ENCODE measurements at places on chromosomes 4 and X.

DNA sequence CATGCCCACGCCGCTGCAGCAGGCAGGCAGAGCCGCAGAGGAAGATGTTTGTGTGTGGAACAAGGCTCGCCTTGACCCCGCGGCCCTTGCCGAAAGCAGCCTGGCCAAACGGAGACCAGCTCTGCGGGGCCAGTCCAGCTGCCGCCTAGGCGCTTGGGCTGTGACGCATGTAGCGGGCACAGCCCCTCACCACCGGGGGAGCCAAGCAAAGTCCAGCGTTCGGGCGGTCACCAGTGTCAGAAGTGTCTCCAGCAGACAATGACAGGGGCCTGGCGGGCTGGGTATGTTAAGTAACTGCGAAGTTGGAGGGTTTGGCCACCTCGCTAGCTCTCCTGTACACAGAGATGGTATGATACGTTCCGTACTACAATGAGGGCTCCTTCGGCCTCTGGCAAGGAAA, 1.3 kb downstream of the AMER1 start:
- DNase-seq = no peak

GRCh38 chr4:165326831-165327210, 648 bp upstream of the MSMO1 start:
- DNase-seq = no peak

DNA sequence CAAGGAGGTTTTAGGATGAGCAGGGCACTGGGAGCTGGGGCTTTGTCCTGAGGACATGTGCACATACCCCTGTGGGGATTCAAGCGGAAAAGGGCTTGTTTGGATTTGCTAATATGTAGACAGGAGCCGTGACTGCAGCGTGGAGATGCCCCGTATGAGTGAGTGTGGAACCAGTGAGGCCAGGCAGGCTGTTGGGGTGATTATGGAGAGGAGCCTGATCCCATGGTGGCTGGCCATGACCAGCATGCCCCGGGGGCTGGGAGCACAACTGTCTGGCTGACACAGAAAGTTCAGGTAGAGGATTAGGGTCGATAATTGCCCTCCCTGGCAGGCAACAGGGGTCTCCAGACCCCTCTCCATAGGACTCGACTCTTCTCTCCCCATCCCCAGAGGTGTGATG, 68.8 kb upstream of the STX18 start:
- DNase-seq = no peak

- DNase-seq = no peak
Measured at GRCh38 chr4:158168606-158169005, 4.2 kb downstream of the GASK1B start.

- no peak for DNase-seq
Measured at GRCh38 chr4:95180531-95181242, 368.1 kb downstream of the UNC5C start.

DNA sequence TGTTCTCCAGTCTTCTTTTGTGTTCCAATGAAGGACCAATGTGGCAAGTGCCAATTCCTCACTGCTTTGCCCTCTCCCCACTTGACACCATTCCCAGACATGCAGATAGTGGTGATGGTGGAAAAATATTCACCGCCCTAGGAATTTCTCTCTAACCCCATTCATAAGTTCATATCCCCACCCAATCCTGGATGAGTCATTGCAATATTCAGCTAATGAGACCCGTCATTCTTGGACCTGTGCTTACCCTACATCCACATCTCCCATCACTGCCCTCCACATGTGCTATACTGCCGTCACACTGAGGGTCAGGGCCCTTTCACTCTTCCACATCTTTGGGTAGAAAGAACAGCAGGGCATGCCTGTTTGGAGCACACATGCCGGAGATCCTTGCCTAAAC, 199.2 kb downstream of the KCNIP4 start:
- no peak for DNase-seq

DNA sequence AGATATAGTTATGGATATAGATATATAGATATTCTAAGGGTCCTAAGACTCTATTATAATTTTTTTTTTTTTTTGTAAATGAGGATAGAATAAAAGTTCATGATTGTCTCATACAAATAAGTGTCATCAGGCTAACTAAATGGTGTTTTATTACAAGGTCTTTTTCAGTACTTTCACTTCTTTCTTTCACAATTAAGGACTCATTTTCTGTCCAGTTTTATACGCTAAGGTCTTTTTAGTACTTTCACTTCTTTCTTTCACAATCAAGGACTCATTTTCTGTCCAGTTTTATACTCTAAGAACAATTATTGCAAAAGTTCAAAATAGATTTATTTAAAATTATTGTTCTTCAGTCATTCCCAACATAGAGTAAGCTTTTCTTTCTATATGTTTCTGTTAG, 32.7 kb downstream of the RUFY3 start:
- DNase-seq = no peak

- no peak for DNase-seq
Measured at GRCh38 chr4:153131596-153131995, 72.6 kb upstream of the TRIM2 start.

- DNase-seq = no peak
Measured at GRCh38 chrX:154458116-154458953, at the start of gene PLXNA3. Gene PLXNA3 (plus strand): TSS chrX:154458281. CDS start chrX:154460184, 1,903 bp downstream.

- no peak for DNase-seq
Measured at GRCh38 chr4:1842993-1843448, 12.9 kb downstream of the LETM1 start.

GRCh38 chrX:113287761-113288160, 447.1 kb upstream of the AMOT start:
- DNase-seq = no peak

- no peak for DNase-seq
Measured at GRCh38 chrX:37722595-37722994, 37.0 kb downstream of the XK start.

GRCh38 chrX:138856881-138857604, 145.5 kb upstream of the FGF13 start:
- DNase-seq = no peak

DNA sequence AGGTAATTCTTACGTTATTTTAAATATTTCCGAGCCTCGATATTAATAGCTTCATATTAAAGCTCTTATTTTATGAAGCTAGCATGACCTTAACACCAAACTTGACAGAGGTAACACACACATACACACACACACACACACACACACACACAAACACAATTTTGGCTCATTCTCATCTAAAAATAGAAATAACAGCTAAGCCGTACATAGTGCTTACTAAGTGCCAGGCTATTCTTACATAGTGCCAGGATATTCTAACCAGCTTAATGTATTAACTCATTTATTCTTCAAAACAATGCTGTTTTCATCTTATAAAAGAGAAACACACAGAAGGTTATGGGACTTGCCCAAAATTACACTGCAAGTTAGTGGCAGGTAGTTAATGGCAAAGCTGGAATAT, 87.0 kb upstream of the BLTP1 start:
- DNase-seq = no peak

DNA sequence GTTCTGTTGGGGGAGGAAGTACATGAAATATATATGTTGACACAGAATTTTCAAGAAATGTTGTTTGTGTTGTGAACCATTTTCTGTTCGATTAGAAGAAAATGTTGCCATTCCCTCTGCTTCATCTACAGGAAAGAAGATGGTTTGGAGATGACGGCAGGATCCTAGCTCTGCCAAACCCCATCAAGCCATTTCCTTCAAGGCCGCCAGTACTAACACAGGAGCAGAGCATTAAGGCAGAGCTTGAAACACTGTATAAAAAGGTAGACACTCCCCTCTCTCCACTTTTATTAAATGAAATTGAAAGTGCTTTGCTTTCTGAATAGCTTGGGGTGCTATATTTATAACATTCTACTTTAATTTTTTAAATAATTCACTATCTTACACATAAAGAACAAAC, 46.8 kb downstream of the CC2D2A start:
- no peak for DNase-seq

- no peak for DNase-seq
Measured at GRCh38 chrX:86348669-86349068, 200.4 kb downstream of the DACH2 start.

GRCh38 chrX:74291577-74291963, 12.4 kb upstream of the ZCCHC13 start:
- DNase-seq = no peak

DNA sequence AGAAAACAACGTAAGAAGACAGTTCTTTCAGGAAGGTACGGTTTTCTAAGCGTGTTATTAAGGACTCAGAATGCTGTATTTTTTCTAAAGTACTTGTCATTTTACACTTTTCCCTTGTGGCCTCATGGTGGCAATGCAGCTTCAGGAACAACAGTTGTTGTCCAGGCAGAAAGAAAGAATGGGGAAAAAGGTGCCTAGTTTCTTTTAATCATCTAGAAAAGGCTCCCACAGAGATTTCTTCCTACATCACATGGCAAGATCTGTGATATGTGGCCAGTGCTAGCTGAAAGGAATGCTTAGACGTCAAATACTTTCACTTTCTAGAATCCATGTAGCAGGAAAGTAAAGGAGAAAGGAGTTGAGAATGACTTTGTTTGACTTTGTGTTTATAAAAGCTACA, 49.0 kb upstream of the TRAM1L1 start:
- DNase-seq = no peak

- no peak for DNase-seq
Measured at GRCh38 chr4:57370691-57371090, 260.5 kb upstream of the IGFBP7 start.

DNA sequence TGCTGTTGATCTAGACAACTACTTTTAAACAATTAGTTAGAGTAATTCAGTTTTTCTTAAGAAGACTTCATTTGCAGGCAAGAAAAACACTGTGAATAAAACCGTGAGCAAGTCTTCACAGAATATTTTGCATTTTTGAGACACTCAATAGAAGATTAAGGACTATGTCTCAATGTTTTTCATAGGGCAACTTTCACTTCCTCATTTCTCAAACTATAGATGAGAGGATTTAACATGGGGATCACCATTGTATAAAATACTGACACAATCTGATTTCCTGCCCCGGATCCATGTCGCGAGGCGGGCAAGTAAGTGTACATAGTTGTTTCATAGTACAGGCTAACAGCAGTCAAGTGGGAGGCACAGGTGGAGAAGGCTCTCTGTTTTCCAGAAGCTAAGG, 108.8 kb upstream of the IGSF1 start:
- no peak for DNase-seq

DNA sequence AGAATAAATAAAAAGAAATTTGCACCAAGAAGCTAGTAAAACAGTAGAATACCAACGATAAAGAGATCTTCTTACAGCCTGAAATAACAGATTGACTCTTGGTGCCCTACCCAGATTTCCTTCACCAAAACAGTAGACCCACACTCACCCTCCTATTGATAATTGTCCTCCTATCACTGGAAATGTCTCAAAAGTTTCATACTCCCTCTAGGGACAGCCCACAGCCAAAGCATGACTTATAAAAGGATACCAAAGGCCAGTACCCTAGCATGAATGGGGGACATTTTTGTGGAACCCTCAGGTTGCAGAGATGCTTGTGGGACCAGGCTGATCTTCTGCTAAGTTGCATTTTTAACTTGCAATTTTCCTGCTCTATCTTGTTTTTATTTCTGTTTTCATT, 104.1 kb downstream of the INPP4B start:
- no peak for DNase-seq
